ENCODE measurements at places on chromosomes 4 and X.

DNA sequence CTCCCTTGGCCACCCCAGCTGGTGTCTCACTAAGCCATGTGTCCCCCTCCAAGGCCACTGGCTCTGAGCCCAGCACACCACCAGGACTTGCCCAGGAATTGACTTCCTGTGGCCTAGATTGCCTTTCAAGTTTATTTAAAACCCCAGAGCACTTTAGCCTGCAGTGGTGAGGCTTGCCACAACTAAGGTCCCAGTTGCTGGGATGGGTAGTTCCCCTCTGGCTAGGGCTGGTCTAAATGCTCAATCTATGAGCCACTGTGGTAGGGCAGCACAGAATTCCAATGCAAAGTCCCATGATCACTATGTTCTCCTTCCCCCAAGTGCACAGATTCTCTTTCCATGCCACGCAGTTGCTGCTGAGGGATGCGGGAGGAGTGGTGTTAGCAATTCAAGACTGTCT is 61.1 kb upstream of the HCCS start:
- DNase-seq: no peak

DNA sequence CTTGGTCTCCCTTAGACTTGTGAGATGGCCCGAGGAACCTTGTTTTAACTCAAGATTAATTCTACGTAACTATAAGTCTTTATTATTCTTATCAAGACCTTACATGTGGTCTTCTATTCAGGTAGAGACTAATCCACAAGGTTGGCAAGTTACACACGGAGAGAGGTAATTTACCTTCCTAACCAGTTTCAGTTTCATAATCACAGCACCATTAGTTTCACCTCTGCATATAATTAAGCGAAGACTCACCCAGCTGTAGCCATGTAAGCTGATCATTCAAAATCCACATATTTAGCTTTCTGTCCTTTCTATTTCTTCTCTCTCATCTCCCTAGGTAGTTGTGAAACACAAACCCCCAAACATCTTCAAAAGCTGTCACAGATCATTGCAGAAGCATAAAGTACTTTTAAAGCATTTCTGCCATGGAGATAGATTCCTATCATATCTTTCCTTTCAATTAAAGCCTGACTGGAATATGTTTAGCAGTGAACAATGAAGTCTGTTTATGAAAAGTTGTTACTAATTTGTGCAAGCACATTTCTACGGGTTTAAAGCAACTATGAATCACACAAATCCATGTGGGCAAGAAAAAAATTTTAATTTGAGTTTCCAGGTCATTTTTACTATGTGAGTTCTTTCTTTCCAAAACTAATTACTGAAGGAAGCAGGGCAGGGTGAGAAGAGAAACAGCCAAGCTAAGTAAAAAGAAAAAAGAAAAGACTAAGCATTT is 78.5 kb downstream of the BTC start:
- DNase-seq: no peak

DNA sequence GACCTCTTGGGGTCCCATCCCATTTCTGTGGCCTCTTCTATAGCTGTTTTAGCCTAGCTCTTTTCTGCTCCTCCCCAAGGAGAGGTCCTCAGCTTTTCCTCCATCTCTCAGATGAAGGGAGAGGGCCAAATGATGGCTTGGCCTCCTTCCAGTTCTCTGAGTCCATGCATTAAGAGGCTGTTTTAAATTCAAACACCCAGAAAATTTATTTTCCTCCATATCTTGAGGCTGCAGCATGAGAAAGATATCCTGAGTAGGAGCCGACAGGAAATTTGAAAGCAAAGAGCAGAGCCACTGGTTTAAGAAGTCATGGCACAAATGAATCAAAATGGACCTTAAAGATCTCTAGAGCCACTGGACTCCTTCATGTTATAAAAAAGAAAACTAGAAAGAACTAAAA is 558.8 kb downstream of the MID1IP1 start:
- no peak for DNase-seq

GRCh38 chrX:9393571-9393970 is 71.3 kb upstream of the TBL1X start:
- no peak for DNase-seq

DNA sequence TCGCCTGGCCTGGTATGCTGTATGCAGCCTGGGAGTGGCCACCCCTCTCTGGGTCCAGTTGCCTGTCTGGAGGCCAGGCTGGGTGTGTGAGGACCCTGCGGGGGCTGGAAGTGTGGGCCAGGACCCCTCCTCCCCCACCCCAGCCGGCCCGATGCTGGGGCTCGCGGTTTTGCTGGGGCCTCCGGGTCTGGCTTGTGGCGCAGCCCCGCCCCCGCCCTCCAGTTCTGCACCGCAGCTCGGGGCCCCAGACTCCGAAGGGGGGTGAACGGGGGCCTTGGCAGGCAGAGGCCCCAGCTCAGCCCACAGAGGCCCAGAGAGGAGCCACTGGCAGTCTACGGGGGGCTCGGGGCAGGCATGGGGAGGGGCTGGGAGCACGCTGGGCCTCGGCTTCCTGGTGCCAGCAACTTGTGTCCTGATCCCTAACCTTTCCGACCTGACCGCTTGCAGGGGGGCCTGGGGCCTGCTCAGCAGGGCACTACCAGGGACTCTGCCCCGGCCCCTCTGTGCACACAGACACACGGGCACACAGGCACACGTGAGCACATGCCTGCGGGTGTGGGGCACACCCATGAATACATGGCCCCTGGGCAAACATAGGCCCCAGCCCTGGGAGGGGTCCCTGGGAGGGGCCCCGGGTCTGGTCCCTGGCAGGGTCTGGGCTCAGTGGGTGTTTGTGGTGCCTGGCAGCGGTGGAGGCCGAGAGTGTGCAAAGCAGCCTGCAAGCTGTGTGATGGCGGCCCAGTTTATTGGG is 21.4 kb upstream of the FGFR3 start:
- peak; percentile 31 for DNase-seq

All from activated naive CD8-positive, alpha-beta T cell treated with anti-CD3 and anti-CD28 coated beads, Interleukin-2, amount 50 U/mL, for 24 hours (primary cell).